ENCODE measurements at places on chromosomes 6 and 20.

DNA sequence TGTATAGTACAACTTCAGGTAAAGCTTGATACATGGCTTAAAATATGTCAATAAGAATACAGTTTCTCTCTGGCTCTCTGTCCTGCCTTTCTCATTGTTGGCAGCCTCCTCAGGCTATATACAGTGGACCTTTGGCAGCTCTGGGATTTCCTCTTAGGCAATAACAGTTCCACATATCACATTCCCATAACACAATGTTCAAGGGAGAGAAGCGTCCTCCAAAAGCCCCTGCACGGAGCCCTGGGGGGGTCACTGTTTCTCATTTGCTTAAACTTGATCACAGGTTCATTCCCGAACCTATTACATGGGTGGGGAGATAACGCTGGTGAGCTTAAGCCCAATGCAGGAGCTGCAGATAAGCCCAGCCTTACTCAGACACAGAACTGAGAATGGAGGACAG lies 4.4 kb upstream of the FLRT3 start:
- no peak for DNase-seq

DNA sequence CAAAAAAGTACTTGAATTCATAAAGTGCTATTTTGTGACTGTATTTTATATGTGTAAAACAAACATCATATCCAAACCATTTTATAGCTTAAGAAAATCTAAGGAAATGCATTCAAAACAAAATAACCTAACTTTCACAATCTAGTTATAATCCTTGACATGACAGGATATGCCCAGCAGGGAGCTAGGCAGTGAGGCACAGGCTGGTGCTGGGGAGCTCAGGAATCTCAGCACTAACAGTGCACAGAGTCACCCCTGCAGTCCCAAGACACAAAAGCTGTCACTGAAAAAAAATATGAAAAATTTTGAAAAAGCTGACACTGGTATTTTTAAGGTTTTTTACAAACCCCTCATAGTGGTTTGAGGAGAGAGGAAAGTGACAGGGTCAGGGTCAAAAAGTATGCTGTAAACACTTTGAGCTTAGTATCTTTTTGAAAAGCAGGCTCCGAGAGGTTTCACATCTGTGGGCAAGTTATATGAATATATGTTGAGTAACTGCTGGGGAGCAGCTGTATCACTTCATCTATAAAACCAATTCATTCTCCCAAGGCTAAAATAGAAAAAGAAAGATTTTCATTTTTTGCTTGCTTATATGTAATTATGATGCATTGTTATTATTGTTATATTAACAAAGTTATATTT lies 24.1 kb downstream of the LGSN start:
- no peak for DNase-seq

- DNase-seq, result no peak
Measured at GRCh38 chr6:150207931-150208570, 65.2 kb downstream of the PPP1R14C start.

- DNase-seq, result no peak
Measured at GRCh38 chr20:3764659-3765058, 2.9 kb downstream of the ADISSP start.

- no peak for DNase-seq
Measured at GRCh38 chr6:169498916-169499513, 202.8 kb downstream of the WDR27 start.

DNA sequence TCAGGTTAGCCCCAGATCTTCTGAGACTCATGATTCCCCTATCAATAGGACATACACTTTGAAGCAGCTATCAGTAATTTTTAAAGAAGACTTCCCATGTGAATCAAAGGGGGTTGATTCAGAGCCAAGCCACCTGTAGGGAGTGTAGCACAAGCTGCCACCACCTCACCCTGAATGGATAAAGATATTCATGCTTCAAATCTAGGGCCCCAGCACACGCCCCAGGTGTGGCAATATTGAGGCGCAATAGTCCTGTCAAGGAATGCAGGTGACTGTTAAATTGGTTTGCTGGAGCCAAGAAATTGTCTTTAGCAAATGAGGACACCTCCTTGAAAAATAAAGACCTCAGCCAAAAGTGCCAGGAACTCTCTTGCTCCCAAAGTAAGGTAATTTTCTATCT lies 404.4 kb downstream of the MAFB start:
- no peak for DNase-seq

GRCh38 chr20:49659056-49659455 lies 54.6 kb downstream of the B4GALT5 start:
- no peak for DNase-seq

DNA sequence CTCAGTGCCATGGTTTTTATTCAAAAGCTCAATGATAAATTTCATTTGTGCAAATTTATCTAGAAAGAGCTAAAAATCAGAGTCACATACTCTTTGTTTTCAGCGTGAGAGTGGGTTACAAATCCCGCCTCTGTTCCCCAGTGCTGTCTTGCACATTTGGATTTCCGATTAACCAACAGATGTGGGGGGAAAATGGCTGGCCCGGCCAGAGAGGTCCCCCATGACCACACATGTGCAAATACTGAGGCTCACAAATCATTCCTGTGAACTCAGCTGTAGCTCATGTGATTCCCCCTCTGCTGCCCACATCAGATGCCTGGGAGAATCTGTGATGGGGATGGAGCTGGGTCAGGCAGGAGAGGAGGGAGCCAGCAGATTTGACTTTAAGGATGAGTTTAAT lies 168.7 kb downstream of the PAX1 start:
- no peak for DNase-seq

DNA sequence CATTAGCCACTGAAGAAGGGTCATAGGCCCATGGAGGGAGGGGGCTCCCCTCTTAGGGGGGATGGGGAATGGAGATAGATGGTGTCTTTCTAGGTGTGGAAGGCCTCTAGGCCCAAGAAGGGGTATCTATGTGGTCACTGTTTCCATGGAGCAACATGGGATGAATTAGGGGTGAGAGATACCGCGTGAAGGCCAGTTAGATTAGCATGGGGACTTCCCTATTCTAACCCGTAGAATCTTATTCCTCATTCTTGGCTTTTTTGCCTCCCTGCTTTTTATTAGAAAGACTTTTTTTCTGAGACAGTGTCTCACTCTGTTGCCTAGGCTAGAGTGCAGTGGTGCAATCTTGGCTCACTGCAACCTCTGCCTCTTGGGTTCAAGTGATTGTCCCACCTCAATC lies 3.2 kb downstream of the RAB44 start:
- DNase-seq, result no peak

DNA sequence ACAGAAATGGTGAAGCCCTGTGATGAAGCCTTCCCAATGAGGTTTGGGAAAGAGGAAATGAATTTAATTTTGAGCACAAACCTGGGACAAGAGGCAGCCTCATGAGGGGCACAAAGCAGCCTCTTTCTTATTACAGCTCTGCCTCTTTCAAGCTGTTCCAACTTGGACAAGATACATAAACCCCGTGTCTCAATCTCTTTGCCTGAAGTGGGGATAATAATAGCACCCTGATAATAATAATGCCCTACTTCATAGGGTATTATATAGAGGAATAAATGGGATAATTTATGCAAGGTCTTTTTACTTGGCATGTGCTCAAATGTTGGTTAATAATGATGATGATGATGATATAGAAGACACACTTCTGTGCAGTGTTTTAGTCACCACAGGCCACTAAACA lies 91.1 kb upstream of the PLN start:
- DNase-seq, result no peak

GRCh38 chr6:131995917-131996316 lies 44.7 kb upstream of the CCN2 start:
- no peak for DNase-seq

- DNase-seq, result no peak
Measured at GRCh38 chr6:25434921-25435320, 155.7 kb downstream of the CARMIL1 start.

GRCh38 chr20:9412309-9412708 lies 102.1 kb upstream of the LAMP5 start:
- no peak for DNase-seq

GRCh38 chr6:135226537-135226936 lies 45.4 kb downstream of the MYB start:
- no peak for DNase-seq

DNA sequence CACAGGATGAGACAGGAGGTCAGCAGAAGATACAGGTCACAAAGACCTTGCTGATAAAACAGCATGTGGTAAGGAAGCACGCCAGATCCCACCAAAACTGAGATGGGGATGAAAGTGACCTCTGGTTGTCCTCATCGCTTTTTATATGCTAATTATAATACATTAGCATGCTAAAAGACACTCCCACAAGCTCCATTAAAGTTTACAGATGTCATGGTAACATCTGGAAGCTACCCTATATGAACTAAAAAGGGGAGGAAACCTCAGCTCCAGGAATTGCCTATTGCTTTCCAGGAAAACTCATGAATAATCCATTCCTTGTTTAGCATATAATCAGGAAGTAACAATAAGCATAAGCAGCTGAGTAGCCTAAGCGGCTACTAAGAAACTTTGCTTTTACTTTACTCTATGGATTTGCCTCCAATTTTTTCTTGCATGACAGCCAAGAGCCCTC lies 8.4 kb upstream of the RIN2 start:
- DNase-seq, result no peak

DNA sequence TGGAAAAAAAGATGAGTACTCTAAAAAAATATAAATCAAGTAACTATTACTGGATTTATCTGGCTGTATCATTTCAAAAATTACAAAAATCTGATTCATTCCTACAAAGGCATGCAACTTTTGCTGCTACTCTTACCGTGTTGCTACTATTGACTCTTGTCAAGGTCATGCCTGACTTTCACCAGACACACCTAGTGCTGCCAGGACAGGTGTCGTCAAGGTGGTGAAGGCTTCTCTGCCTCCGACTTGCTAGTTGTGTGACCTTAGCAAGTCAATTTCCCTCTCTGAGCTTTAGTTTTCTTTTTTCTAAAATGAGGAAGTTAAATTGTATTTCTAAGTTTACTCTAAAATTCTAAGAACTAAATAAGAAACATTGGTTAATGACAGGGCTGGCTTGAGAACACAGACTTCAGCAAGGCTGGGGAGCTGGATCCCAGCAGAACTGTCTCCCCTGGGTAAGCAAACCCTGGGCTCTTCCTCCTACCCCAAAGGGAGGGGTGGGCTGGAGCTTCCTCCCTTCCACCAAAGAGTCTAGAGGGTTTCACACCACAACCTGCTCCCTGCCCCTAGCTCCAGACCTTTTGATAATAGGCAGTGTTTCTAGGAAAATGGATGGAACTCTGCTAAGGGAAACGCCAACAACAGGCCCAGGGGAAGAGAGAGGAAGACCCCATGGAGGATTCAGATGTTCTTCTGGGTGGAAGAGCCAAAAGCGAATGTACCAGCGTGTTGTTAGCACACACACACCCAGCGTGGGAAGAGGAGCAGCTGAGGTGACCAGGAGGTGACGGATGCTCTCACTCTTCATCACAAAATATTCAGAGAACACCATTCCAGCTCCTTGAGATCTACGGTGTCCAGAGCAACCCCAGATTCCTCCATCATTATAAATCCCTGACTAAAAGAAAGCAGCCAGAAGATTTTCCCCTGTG lies 47.9 kb upstream of the CITED2 start:
- no peak for DNase-seq

DNA sequence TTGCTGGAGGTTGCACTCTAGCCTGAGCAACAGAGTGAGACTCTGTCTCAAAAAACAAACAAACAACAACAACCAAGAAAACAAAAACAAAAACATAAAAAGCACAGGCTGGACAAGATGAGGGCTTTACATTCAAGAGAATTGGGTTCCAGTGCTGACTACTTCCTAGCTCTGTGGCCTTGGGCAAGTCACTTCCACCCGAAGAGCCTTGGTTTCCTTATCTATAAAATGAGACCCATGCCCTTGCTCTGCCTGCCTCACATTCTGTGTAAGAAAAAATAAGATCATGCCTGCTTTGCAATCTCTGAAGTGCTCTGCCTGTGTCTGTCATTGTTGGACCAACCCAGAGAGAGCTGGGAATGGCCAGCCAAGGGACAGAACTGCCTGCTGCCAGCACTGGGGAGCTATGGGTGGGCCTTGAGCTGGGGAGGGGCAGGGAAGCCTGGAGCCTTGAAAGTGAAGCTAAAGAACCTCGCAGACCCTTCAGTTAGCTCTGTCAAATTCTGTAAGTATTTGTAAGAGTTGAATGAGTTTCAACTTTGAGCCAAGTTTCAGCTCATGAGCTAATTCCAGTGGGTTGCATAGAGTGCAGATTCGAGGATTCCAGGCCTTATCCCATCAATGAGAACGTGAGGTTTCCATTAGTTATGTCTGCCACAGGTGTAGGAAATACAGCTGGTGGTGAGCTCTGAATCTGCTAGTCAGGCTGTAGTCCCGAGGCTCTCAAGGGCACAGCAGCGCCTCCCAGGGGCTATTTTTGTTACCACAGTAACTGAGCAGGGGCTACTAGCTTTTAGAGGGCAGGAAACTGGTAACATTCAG lies 93.2 kb downstream of the DLGAP4 start:
- no peak for DNase-seq

DNA sequence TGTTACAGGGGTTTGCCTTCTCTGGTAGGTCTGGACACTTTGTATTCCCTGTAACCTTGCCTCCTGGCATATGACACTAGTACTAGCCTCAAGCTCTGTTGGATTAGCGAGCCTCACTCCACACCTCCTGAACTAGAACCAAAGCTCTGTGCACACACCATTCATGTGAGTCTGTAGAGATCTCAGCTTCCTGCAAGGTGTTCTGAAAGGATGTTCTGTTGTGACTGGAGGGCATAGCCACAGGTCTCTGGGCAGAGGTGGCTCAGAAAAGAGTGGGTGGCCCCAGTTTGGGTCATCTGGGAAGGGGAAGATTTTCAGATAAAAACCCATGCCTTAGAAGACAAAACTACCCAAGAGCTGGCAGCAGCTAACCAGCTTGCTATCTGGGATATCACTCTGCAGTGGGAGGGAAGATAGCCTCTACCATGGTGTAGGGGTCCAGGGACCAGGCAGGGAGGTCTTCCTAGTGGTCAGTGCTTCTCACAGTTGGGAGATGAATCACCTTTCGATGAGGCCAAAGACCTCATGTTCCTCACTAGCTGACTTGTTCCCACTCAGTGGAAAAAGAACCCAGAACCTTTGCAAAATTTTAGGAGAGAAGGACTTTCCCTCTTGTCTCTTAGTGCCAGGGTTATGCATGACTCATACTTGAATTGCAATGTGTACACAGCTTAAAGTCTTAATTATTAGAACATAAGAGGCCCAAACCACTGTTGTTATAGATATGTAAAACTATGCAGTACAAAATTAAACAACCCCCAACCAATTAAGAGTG lies 41.4 kb downstream of the HLA-F start:
- DNase-seq, result no peak

DNA sequence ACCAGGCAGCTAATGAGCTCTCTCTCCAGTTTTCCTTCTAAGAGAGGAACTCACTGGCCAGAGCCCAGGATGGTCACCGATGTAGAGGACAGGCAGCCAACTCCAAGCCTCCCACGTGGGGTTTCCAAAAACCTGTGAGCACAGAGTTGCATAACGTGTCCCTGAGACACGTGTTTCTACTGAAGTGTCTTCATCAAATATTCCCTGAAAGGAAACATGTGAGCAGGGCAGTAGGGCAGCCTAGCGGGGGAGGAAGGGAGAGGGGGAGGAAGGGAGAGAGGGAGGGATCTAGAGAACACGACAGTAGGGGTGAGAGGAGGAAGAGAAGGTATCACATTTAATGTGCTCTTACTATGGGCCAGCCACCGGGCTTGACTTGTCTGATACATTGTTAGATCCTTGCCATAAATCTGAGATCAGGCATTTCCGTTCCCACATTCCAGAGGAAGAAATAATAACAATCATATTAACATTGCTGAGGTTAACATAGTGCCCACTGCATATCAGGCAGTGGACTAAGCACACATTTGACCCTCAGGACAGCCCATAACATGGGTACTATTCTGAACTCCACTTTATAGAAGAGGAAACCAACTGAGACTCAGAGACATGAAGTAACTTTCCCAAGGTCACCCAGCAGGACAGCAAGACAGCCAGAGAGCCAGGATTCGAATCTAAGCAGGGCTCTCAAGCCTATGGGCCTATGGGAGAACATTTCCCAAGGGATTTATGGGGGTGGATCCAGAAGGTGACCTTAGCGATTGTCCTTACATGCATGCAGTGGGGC lies 4.5 kb upstream of the SYS1 start:
- no peak for DNase-seq
